ENCODE measurements at places on chromosomes 3 and 15. TPM values are rescaled to one million over a fixed set of nuclear protein-coding genes. Genes with fewer than 3 reads are reported as not detected.

The LRRC34 gene
- 11.0 TPM for total RNA-seq

The SH2D7 gene
- total RNA-seq = not detected

The GOLGA8M gene
- 8.7 TPM for total RNA-seq

The CCDC54 gene
- not detected for total RNA-seq

The PLA2G4E gene
- not detected for total RNA-seq

The MYH15 gene
- total RNA-seq = 2.0 TPM

The RBP2 gene
- total RNA-seq = not detected

The RTP4 gene
- 0.93 TPM for total RNA-seq
